ENCODE measurements at places on chromosomes 4 and X. TPM values are rescaled to one million over a fixed set of nuclear protein-coding genes. Genes with fewer than 3 reads are reported as not detected.
A peak's percentile ranks its signal among the peaks of the same experiment; 100 is the strongest.

- no peak for DNase-seq
Observed at GRCh38 chrX:150615356-150615755, 46.9 kb downstream of the MTM1 start.

DNA sequence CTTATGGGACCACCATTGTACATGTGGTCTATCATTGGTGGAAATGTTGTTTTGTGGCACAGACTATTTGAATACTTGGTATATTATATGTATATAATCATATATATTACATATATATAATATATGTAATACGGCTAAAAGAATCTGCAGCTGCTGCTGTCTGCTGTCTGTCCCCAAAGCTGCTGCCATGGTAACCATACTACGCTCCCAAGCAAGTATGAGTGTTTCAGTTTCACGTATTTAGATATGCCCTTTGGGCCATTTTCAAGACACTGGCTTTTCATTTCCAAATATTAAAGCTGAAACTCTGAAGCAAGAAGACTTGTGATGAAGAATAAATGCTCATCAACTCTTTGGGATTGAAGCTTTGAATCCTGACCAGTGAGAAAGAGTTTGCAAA is 42.0 kb upstream of the ARSJ start:
- DNase-seq, result no peak

DNA sequence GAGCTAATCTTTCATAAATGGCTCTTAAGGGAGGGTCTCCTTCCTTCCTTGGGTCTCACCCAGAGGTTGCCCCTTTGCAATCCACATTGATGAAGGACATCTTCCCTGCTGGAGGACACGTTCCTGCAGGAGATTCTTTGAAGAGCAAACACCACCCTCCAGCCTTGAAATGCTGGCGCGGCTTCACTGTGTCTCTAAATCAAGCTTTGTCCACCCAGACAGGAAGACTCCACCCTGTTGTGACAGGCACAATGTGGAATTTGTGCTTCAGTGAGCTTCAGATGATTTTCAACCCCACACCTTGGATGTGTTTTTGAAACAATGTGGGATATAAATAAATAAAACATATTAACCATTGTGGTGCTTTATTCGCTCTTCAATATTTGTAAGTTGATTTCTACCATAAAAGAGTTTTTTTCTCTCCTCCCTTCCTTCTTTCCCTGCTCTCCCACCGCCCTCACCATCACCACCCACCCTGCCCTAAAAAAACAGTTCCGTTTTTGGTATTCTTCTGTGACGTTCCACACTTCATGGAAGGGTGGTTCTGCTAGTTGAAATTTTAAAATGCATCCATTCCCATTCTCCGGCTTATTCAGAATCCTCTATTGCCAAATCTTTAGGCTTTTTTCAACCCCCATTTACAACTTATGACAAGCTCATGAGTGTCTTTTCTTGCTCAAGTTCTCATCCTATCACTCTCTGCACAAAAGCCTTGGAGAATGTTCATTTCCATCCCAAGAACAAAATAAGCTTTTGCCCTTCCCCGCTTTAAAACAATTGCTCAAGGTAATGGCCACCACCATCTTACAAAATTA is 264.3 kb downstream of the RAPGEF2 start:
- no peak for DNase-seq

PPBP gene
- total RNA-seq, result 0.35 TPM

GRCh38 chrX:118115953-118116712 is 477 bp downstream of the KLHL13 start:
- peak; percentile 33 for DNase-seq
